ENCODE measurements at places on chromosomes 6 and 20.
A peak's percentile ranks its signal among the peaks of the same experiment; 100 is the strongest.

DNA sequence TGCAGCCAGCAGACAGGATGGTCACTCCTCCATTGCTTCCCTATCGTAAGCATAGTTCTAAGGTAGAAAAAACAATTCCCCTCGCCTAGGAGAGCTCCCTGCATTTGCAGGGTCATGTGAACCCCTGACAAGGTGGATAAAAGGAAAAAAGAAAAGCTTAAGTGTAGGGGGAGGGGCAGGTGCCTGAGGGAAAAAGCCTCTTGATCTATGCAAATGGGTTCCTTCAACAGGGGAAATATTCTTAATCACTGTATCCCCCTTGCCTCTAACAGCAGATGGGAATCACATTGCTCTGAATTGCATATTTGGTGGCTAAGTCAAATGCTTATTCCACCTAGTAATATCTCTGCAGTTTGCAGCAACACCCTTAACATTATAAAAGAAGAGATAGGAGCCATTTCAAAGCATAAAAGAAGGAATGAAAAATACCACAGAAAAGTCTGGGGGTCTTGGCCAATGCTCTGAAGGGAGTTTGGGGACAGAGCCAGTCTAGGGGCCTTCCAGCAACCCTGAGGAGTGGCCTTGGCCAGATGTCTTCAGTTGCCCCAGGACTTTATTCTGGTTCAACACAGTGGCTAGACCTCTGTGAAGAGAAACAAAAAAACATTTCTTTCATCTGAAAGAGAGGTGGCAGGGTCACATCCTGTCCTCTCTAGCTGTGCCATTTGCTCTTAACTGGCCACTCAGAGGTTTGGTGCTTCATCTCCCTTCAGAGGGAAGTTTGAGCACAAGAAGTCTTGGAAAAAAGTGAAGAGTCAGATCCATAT is 660.4 kb upstream of the GJE1 start:
- DNase-seq, result no peak

DNA sequence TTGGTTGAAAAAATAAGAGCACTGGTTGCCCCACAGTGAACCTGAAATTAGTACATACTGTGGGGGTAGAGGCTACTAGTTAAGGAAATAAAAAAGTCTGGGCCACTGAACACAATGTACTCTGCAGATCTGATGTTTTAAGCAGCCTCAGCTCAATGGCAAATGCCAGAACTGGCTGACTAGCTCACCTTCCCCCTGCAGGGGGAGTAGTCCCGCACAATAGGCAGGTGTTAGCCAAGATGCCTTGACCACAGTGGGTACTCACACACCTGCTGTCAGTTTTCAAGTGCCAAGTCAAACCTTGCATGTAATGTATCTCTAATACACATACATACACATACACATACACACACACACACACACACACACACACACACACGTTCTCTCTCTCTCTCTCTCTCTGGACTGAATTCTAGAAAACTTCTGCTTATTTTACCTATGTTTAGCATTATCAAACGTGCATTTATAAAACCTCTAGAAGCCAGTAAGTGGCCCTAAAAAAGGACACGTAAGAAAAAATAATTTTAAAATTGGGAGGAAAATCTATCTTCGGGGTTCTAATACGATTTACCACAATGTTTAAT is 36.1 kb downstream of the GMDS start:
- no peak for DNase-seq

DNA sequence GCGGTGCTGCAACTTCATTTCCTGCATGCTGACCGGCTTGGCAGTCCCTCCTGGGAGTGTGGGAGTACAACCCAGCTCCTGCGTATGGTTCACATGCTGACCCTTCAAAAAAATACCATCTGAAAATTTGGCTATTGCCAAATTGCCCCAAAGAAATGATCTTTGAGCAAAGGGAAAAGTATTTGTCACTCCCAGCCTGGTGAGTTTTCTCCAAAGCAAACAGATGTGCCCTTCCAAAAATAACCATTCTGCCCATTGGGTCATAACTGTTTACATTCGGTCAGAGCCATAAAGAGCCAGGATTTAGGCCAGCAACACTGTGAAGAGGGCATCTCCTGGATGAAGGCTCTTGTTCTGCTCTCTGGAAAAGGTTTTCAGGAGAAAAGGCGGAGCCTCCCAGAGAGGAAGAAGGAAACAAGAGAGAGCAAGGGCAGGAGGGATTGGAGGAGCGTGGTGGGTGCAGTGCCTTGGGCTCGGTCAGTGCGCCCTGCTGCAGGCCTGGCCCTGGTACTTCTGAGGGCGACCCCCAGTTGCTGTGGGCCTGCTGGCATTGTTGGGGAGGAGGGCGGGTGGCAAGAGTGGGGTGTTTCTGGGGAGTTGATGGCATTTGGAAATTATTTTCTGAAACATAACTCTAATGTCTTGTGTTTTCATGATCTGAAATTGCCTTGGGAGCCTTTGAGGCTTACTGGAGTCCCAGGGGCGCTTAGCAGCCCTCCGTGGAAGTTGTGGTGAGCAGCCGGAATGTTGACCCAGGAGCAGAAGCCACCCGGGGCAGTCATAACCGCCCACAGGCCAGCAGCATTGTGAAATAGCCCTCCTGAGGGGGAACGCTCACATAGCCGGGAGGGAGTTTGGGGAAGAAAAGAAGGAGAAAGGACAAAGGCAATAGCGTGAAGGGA is 248.4 kb downstream of the MYLK4 start:
- no peak for DNase-seq

GRCh38 chr20:14989535-14990290 is 652.3 kb upstream of the FLRT3 start:
- DNase-seq, result no peak

- no peak for DNase-seq
Measured at GRCh38 chr6:159066483-159066882, 21.7 kb upstream of the TAGAP start.

DNA sequence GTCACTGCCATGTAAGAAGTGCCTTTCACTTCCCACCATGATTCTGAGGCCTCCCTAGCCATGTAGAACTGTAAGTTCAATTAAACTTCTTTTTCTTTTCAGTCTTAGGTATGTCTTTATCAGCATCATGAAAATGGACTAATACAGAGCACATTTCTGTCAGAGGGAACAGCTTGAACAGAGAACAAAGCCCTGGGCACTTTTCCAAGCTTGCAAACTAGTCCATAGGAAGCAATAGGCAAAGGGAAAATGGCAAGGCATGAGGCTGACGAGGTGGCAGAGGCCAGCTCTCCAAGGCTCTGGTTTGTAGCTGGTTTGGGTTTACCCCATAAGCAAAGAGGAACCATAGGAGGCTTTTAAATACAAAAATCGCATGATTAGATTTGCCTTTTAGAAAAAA is 185.1 kb upstream of the HDDC2 start:
- DNase-seq, result no peak

- DNase-seq, result no peak
Measured at GRCh38 chr6:166308033-166308768, at the start of gene PRR18. Gene PRR18 (minus strand): TSS chr6:166308392. CDS start chr6:166308142, 250 bp downstream.

DNA sequence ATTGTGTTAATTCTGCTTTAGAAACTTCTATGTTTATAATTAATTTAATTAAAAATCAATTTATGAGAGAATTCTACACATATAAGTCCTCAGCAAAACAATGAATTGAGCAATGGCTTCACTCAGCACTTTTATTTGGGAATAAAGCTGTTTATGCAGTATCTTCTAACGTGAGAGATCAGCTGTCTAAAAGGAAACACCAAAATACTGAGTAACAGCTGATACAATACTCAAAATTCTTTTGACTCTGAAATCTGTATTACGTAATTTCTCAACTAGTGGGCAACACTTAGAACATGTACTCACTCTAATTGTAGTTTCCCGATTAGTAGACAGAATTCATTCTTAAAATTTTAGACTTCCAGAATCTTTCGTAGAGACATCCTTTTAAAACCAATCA is 49.8 kb downstream of the MAP3K7 start:
- DNase-seq, result no peak

- no peak for DNase-seq
Measured at GRCh38 chr6:147053311-147053921, 150.8 kb upstream of the STXBP5 start.

DNA sequence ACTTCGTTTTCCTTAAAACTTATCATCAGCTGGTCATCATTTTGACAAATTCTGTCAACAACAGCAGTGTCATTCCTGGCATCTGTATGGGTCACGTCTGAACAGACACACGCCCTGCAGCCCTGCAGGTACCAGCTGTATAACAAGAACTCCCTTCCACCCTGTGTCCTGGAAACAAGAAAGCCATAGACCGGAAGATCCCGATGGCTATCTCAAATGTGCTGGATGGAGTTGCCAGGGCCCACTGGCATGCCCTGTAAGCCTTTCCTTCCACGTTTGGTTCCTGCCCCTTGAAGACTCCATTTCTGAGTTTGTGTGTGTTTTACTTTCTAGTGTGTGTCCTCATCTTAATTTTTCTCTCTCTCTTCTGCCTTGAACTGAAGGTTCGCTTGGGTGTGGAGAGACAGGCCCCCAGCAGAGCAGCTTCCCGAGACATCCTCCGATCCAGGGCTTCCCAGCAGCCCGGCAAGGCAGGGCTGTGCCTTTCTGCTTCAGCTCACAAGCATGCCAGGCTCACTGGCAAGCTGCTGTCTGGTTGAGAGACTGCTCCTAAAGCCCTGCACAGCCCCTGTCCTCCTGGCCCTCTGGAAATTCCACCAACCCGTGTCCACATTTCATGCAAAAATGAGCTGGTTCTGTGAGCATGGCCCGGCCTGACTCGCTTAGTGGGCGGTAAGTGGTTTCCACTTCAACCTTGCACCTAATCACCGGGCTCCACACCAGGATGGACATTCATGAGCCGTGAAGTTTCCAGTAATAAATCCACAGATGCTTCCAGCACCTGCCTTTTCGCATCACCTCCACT is 8.7 kb downstream of the GFRA4 start:
- no peak for DNase-seq

GRCh38 chr6:16130437-16130891 is 1.6 kb downstream of the MYLIP start:
- DNase-seq, result no peak

DNA sequence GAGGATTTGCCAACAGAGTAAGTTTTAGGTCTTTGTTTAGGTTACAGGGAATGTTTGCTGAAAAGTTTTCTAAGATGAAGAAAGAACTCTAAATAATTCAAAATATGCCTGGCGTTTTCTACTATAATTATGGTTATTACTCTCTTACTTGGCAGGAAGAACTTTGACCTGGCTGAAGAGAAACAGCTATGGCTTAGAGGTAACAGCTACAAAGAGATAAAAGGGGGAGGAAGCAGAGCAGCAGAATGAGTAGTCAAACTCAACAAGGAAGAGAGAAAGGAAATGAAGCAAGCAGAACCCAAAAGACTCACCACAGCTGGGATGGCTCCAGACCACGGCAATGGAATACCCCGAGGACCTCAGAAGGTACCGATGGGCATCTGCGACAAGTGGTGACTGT is 95.6 kb downstream of the KIF16B start:
- DNase-seq, result no peak

GRCh38 chr20:3716195-3716834 is 3.9 kb upstream of the SIGLEC1 start:
- peak; percentile 16 for DNase-seq

GRCh38 chr20:46364670-46365486 is 41.5 kb downstream of the ELMO2 start:
- no peak for DNase-seq

- DNase-seq, result no peak
Measured at GRCh38 chr6:139485742-139486475, 111.5 kb upstream of the CITED2 start.

DNA sequence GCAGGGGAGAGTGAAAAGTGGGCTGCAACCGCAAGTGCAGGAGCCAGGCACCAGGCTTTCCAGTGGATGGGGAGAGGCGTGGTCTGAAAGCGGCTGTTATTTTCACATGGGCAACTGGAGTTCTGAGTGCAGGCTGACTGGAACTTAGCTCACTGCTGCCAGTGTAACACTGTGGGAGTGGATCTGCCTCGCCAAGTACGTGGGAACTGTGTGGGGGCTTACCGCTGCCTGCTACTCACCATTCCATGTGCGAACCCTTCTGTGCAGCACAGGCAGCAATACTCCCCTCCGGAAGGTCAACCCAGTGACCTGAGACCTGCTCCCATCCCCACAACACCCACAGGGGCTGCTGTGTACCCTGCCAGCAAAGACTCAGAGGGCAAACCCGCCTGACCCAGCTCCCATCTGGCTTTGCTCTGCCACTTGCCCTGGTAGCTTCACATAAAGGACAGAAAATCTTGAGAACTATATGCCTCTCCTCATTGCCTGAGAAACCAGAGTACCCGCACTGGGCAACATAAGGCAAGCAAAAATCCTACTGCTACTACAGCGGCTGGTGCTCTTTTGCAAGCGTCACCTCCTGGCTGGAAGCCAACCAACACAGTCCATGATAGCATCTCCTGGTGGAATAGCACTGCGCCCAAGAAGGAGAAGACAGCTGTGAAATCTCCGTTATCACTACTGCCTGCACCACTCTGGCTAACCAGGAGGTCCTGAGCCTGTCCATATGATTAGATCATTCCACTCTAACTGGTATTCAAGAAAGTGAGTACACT is 54.4 kb upstream of the SIRPG start:
- DNase-seq, result no peak

GRCh38 chr20:50999355-50999754 is 23.6 kb downstream of the KCNG1 start:
- DNase-seq, result no peak

- DNase-seq, result no peak
Measured at GRCh38 chr20:17624070-17624469, 54.2 kb downstream of the DSTN start.

Measured in GM12864 (cell line).